ENCODE measurements at places on chromosomes 3 and 15.
A peak's percentile ranks its signal among the peaks of the same experiment; 100 is the strongest.

GRCh38 chr3:38497031-38497430, 891 bp downstream of the EXOG start:
- no peak for DNase-seq

- no peak for DNase-seq
These were observed 24.0 kb downstream of the IGSF10 start for GRCh38 chr3:151436675-151437446.

DNA sequence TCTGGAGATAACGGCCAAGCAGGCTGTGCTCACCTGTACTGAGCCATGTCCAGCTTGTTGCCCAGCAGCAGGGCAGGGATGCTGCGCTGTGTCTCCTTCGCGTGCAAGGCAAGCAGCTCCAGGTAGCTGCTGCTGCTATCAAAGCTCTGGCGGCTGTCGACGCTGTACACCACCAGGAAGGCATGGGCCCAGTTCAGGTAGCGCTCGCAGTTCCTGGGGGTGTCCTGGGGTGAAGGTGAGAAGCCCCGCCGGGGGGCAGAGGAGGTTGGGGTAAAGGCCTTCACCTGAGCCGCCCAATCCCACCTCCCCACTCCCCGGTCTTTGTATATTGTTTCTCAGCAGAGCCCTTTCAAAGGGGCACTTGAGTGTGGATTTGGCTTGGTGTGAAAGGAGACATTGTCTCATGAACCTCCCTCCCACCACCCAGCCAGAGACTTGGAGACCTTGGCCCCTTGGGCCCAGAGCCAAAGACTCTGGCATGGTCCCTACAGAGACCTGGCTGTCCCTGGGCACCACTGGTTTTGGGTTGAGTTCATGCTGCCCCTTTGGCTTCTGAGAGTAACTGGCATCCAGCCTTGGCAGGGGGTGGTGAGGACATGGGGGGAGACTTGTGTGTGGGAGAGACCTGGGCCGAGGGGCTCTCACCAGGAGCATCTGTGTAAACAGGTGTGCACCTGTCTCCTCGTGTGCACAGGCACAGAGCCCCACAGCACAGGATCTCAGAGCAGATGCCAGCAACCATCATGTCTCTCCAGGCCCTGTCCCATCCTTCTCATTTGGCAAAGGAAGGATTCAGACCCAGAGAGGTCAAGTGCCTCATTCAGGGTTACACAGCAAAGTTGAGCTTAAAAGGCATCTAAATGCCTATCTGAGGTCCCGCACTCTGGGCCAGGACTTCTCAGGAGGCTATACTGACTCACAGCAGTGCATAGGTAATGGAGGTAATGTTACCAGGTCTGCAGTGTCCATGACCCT, 9.1 kb downstream of the RASL12 start:
- DNase-seq: no peak

DNA sequence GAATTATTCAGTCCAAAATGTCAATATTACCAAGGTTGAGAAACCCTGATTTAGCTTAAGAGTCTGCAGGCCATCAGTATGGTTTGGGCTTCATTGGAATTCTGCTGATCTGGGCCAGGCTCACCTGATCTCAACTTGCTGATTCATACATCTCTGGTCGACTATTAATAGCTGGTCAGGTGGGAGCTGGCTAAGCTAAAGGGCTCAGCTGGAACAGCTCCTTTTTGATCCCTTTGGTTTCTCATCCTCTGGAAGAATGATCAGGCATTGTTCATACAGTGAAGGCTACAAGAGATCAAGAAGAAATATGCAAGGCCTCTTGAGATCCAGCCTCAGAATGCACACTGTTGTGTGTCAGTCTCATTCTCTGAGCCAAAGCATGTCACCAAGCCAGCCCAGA, 123.3 kb upstream of the MME start:
- no peak for DNase-seq

DNA sequence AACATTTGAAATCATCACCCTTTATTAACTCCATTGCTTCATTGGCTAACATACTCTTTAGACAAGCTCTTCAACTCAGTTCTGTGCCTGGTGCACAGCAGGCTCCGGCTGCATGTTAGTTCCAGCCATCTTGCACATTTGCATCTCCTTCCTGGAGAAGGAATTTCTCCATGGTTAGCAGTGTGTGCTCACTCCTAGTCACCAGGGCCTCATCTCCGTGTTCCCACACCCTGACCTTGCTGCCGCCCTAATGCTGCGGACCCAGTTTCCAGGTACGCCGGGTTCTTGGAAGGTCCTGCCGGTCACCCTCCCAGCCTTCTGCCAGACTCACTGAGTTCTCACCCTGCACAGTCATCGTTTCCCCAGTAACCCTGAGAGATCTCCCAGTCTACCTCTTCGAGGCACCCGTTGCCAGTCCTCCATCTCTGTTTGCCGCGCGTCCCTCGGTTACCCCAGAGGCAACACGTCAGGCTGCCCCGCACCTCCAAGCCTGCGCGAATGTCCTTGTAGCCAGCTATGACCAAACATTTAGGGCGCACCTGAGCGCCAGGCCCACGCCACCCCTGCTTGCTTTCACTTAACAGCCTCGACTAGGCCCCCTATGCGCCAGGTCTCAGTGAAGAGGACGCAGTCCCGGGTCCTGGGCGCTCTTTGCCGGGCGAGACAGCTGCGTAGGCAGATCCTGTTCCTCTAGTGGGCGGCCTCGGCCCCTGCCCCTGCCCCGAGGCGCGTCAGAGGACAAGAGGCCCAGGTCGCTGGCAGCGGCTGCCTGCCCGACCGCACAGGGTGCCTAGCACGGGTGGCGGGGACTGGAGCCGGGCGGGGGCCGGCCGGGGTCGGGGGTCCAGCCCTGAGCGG, 747 bp upstream of the ZNF592 start:
- peak; percentile 63 for DNase-seq

DNA sequence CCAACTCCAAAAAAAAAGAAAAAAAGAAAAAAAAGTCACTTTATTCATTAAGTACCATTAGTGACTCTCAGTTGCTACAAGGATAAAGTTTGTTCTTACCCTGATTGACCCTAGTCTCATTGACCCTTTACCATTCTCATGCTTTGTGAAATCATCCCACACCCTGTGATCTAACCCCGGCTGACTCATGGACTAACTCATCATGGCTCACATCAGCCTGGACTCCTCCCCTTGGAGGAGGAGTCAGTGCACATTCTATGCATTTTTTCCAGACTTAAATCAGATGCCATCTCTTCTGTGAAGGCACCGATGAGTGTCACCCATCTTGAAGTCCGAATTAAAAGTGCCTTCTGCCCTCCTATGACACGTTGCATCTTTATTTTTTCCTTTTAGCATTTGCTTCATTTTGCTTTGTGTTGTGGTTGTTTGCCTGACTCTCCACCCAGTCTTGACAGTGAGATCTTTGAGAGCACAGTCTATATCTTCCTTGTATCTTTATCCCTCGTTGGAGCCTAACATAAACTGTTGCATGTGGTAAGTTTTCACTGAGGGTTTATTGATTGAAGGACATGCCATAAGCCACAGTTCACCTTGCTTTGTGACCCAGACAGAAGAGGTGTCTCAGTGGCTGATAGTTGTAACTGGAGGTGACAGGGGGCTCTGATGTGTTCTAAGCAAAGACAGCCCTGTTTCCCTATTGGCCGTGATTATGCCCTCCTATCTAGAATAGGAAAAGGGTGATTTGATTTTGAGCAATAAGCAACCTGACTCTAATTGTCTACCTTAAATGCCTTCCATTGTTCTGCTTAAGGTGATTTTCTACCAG, 72.1 kb downstream of the IL1RAP start:
- no peak for DNase-seq

DNA sequence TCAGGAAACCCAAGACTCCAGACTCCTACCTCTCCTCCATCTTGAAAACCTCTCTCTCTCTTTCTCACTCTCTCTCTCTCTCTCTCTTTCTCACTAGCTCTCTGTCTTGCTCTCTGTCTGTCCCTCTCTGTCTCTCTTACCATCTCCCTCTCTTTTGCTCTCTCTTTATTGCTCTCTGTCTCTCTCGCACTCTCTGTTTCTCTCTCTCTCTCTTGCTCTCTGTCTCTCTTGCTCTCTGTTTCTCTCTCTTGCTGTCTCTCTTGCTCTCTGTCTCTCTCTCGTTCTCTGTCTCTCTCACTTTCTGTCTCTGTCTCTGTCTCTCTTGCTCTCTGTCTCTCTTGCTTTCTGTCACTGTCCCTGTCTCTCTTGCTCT, 75.0 kb upstream of the NR2E3 start:
- no peak for DNase-seq

- DNase-seq: no peak
These were observed 97.3 kb downstream of the SLCO3A1 start for GRCh38 chr15:91950631-91951329.

DNA sequence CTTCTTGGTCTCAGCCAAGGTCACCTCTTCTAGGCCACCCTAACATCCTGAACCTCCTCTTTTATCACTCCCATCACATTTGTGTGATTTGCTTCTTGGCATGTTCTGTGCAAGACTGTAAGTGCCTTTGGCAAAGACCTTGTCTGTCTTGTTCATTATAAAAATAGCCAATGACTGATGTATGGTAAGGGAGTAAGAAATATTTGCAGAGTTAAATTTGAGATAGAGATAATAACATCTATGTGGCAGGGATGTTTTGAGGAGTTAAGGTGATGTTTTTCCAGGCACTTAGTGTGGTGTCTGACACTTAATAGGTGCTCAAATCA, 202.3 kb downstream of the CADPS start:
- no peak for DNase-seq

- DNase-seq: no peak
These were observed 134.1 kb downstream of the PDZRN3 start for GRCh38 chr3:73490453-73491286.

DNA sequence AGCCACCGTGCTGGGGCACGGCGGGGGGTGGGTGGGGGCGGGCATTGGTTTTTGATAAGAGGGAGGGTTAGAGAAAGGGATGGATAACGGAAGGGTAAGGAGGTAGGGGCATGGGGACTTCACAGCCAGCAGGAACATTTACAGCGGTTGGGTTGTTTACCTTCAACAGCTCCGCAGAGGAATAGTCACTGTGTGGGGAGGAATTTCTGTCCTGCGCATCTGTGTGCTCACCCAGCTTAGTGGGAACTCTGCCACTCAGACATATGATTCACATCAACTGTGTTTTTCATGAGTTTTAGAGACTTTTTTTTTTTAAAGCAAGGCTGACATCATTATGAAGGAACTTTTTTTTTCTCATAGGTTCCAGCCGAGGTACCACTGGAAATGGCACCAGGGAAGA, 19.6 kb downstream of the CHRD start:
- no peak for DNase-seq

- no peak for DNase-seq
These were observed 89.8 kb upstream of the RNF7 start for GRCh38 chr3:141648055-141648910.

GRCh38 chr3:15348246-15348645, 15.9 kb upstream of the SH3BP5 start:
- DNase-seq: no peak

- no peak for DNase-seq
These were observed 95.9 kb upstream of the RNF7 start for GRCh38 chr3:141642215-141642614.

GRCh38 chr3:122497425-122497824, 17.3 kb downstream of the KPNA1 start:
- DNase-seq: no peak
